ENCODE measurements at places on chromosomes 7 and 10. TPM values are rescaled to one million over a fixed set of nuclear protein-coding genes. Genes with fewer than 3 reads are reported as not detected.

DGKB gene
- polyA plus RNA-seq = 3.6 TPM

CYP26C1 gene
- 0.05 TPM for polyA plus RNA-seq

SSBP1 gene
- polyA plus RNA-seq = 144 TPM

IDE gene
- 31.0 TPM for polyA plus RNA-seq

OIT3 gene
- polyA plus RNA-seq = 3.0 TPM

MAT1A gene
- 1.2 TPM for polyA plus RNA-seq

ARMC3 gene
- 17.8 TPM for polyA plus RNA-seq

LRRC18 gene
- 0.20 TPM for polyA plus RNA-seq

MMP21 gene
- 0.30 TPM for polyA plus RNA-seq

PSPH gene
- polyA plus RNA-seq = 30.4 TPM

SPDYE1 gene
- 2.1 TPM for polyA plus RNA-seq

MRPL32 gene
- 102 TPM for polyA plus RNA-seq

STK31 gene
- polyA plus RNA-seq = 1.0 TPM

LMTK2 gene
- polyA plus RNA-seq = 16.0 TPM

C10orf67 gene
- polyA plus RNA-seq = 2.7 TPM

ERVW-1 gene
- 2.7 TPM for polyA plus RNA-seq

ATOH7 gene
- 1.7 TPM for polyA plus RNA-seq

MEOX2 gene
- 1.6 TPM for polyA plus RNA-seq

EBLN1 gene
- not detected for polyA plus RNA-seq

ICA1 gene
- 38.2 TPM for polyA plus RNA-seq

GPR26 gene
- polyA plus RNA-seq = 0.07 TPM

FAM25C gene
- polyA plus RNA-seq = not detected

SLC13A1 gene
- polyA plus RNA-seq = 33.5 TPM

CRHR2 gene
- 0.07 TPM for polyA plus RNA-seq

EMX2 gene
- 177 TPM for polyA plus RNA-seq
